LHCN-M2 (cell line): ENCODE measurements at places on chromosomes 2 and 18. TPM values are rescaled to one million over a fixed set of nuclear protein-coding genes. Genes with fewer than 3 reads are reported as not detected.

Gene SERPINB3
- not detected in 2 replicates for total RNA-seq

DNA sequence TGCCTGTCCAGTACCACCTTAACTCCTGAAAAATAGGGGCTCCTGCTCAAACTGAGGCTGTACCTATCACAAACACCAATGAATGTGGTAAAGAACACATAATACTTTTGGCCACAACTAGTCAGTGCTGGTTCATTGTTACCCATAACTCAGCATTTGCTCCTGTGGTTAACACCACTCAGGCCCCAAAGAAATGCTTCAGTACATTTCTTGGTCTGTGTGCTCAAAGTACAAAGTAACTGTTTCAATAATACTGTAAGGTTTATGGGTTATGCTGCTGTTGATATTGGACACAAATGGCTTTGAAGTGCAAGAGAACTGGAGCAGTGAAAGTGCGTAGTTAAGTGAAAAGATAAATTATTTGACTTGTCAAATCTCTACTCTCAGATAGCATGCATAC lies 95.0 kb upstream of the TACR1 start:
- no peak for DNase-seq

GRCh38 chr2:54903736-54904554 lies 146.3 kb downstream of the RTN4 start:
- DNase-seq, result peak; percentile 100

Gene CSRNP3
- 1.2 and 1.4 TPM in 2 replicates for total RNA-seq

- DNase-seq, result no peak
These were observed 243.6 kb upstream of the EPAS1 start for GRCh38 chr2:46053564-46053963.
